PC-3 (cell line): ENCODE measurements at places on chromosomes 2 and 18.
A peak's percentile ranks its signal among the peaks of the same experiment; 100 is the strongest.

- DNase-seq = no peak
Measured at GRCh38 chr2:73018188-73018825, 53.2 kb downstream of the SFXN5 start.

DNA sequence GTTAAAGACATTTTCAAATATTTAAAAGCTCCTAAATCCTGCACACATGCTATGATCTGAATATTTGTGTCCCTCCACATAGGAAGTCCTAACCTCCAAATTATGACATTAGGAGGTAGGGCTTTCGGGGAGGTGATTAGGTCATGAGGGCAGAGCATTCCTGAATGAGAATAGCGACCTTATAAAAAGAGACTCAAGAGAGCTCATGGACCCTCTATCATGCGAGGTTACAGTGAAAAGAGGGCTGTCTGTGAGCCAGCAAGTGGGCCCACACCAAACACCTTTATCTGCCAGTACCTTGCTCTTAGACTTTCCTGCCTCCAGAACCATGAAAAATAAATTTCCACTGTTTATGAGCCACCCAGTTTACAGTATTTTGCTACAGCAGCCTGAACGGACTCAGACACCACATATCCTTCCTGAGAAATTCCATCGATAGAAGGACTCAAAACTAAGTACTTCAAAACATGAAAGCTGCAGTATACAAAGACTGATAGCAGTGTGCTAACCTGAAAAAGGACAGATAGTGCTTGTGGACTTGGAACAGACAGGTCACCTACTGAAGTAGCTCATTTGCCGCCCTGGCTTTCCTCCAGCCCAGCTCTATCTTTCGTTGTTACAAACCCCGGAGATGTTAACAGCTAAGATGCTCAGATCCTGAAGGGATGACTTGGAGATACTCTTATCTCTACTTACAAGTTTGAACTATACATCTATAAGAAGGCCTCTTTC, 13.8 kb downstream of the FAM210A start:
- DNase-seq = no peak

- no peak for DNase-seq
Measured at GRCh38 chr2:215832791-215833190, 180.6 kb downstream of the MREG start.

DNA sequence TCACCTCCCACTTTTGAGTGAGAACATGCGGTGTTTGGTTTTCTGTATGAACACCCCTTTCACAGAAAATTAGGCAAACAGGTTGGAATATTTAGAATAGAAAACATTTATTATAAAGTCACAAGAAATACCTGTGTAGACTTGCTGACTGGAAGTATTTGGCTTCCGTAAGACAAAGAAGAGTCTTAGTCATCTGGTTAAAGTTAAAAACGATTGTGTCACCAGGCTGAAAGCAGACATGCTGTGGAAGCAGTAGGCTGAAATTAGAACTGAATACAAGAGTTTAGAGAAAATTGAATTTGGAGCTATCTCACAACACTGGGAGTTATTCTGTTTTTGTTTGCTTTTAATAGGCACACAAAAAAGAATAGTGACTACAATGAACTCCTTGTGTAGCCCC, 16.2 kb upstream of the CLASP1 start:
- peak; percentile 48 for DNase-seq

GRCh38 chr18:37484983-37485834, 80.4 kb downstream of the CELF4 start:
- no peak for DNase-seq

DNA sequence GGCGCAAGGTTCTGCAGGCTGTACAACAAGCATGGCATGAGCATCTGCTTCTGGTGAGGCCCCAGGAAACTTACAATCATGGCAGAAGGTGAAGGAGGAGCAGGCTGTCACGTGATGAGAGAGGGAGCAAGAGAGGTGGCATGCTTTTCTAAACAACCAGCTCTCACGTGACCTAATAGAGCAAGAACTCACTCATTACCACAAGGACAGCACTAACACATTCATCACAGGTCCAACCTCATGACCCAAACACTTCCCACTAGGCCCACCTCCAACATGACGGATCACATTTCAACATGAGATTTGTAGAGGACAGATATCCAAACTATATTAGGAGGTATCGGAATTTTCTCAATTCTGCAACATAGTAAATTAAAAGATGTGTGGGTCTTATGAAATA, 108.8 kb upstream of the DLX2 start:
- no peak for DNase-seq

DNA sequence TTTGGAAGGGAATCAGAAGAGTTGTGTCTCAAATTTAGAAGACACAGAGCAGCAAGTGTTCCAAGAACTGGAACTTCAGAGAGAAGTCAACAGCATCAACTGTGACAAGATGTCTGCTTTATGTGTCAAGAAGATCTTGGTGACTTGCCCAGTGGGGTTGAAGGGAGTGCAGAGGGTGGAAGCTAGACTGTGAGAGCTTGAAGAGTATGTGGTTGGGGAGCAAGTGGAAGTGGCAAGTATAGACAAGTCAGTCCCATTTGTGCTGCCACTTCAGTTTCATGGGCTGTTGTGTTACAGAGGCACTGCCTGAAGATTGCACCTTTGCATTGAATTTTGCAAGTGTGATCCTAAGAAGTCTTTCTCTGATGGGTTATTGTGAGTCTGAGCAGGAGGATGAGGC, 68.7 kb upstream of the MC2R start:
- no peak for DNase-seq

DNA sequence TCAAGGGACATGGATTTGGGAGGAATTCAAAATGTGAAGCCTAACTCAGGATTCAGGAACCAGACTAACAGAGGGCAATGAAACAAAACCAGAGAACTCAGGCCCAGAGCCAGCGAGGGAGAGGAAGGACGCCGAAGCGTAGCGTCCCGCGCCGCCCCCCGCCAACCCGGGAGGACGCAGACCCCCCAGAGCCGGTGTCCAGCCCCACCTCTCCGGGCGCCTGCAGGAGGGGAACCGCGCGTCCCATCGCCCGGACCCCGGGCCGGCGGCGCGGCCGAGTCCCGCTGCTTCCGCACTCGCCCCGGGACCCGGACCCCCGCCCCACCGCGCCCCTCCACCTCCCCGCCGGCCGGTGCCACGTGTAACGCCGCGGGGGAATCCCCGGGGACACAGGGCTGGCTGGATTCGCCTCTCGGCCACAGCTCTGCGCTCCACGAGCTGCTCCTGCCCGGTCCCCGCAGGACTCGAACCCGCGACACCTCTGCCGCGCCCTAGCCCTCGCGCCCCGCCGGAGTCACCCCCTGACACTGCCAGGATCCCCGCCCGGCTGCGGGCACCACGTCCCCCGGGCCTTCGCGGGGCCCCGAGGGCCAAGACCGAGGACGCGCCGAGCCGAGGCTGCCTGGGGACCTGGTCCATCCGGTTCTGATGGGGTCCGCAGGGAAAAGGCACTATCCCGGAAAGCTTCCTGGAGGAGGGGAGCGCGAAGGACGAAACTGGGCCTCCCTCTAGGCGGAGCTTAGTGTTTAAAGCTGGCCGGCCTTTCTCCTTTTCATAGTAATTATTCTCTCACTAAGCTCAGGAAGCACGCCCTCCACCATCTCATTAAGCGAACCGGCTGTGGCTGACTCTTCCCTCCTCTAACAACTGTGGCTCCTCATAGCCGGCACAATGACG, 40.4 kb upstream of the FAM124B start:
- DNase-seq = peak; percentile 23

- no peak for DNase-seq
Measured at GRCh38 chr2:42638080-42638784, 69.8 kb downstream of the MTA3 start.
